ENCODE measurements at places on chromosomes 16 and 17.

DNA sequence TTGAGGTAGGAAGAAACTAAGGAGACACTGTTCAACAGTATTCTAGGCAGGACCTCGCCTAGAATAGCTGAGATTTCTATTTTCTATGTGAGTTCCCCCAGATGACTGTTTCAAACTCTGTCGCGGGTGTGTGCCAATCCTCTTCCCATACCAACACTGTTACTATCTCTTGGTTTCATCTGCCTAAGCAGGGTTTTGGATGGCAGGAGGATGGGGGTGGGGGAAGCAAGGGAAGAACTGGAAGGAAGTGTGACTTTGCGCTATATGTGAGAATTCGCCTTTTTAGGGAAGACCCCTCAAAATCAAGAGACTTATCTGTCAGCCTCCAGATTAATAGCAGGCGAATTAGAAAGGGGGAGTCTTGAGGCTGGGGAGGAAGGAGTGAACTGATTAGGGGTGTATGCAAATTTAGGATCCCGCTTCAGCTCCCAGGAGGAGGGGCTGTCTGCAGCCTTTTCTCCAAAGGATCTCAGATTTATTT lies 521 bp upstream of the G6PC3 start:
- no peak for DNase-seq

DNA sequence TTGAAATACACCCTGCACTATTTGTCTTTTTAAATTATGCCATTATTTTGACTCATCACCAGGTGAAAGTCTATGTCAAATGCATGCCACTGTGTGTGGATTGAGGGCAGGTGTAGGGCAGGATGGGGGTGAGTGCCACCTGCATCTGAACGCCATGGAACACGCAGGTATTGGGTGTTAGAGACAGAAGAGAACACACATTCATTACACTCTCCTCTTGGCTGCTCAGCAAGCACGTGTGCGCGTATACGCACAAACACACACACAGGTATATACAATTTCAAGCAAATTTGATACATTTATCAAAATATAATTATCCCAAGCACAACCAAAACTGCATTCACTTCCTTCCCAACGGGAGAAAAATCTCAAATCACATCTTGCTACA lies 268.9 kb downstream of the NTN1 start:
- DNase-seq: no peak

GRCh38 chr17:63445571-63445953 lies 544 bp downstream of the CYB561 start:
- no peak for DNase-seq

GRCh38 chr16:68506331-68507053 lies 32.6 kb upstream of the ZFP90 start:
- DNase-seq: no peak

DNA sequence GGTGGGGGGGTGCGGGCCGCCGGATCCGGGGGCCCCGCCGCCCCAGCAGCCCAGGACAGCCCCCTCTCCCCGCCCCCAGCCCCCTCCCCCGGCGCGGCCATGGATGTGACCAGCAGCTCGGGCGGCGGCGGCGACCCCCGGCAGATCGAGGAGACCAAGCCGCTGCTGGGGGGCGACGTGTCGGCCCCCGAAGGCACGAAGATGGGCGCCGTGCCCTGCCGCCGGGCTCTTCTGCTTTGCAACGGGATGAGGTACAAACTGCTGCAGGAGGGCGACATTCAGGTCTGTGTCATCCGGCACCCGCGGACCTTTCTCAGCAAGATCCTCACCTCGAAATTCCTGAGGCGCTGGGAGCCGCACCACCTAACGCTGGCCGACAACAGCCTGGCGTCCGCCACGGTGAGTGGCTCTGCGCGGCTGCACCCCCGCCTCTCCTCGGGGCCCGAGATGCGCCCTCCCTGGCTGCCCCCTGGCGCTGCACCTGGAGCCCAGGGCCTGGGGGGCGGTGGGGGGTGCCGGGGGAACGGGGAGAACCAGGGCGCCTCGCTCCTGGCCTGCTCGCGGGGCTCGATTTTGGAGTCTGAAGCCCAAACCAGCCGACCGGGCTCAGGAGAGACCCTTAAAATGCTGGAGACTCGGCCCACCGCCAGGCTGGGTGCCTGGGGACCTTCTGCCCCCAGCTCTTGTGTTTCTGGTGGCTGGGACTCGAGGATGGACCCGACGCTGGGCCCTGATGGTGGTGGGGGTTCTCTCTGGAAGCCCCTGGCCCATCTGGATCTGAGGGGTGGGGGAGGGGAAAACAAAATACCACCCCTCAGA lies 744 bp downstream of the CMIP start:
- DNase-seq: peak; percentile 69

DNA sequence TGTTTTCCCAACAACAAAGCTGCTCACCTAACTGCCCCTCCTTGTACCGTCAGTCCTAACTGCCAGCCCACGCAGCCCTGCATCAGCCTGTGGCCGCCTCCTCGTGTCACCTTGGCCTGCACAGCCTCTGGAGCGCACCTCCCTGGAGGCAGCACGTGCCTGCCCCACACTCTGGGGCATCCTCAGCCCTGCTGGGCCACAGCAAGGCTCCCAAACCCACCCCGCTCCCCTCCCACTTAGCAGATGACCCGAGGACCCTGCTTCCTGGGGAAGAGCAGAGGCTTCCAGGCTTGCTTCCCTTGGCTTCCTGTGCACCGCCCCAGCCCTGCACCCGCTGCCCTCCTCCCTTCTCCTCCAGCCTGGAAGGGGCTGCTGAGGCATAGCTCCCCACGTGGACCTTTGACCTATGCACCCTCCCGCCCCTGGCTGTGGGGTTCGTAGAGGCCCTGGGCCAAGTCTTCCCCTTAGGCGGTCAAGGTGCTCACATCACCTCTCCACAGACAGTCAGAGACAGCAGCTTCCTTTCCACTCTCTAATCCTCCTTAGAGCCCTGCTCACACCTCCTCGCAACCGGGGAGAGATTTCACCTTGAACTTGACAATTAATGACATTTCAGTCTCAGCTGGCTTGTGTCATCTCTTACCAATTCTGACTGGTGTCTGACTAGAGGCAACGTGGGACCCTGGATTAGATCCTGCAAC lies 115.0 kb downstream of the MGAT5B start:
- no peak for DNase-seq

- DNase-seq: peak; percentile 62
Measured at GRCh38 chr17:45873728-45874127, 20.6 kb upstream of the MAPT start.
